HS-5 (cell line): ENCODE measurements at places on chromosomes 7 and 10.
A peak's percentile ranks its signal among the peaks of the same experiment; 100 is the strongest.

GRCh38 chr10:121293110-121293509, 305.1 kb downstream of the FGFR2 start:
- no peak for DNase-seq

GRCh38 chr10:70232155-70232858, 922 bp downstream of the PPA1 start:
- DNase-seq, result no peak

- DNase-seq, result no peak
Observed at GRCh38 chr10:32005050-32005449, 51.2 kb downstream of the KIF5B start.

GRCh38 chr10:8054244-8054493, 319 bp upstream of the GATA3 start:
- no peak for DNase-seq

DNA sequence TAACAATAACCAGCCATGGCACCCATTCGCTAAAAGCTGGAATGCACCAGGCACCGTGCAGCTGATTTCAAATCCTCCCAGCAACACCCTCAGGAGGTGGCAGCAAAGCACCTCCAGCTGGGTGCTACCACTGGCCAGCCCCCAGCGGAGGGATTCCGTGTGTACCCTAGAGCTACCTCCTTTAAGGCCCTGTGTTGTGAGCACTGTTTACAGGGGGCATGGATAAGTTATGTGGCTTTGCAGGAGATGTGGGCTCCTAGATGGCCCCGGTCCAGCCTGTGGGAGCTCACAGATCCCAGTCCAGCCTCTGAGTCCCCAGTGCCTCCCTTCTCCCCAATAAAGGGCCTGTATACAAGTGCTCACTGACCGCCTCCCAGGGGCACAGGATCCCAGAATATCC, 27.1 kb downstream of the TNRC18 start:
- DNase-seq, result no peak

DNA sequence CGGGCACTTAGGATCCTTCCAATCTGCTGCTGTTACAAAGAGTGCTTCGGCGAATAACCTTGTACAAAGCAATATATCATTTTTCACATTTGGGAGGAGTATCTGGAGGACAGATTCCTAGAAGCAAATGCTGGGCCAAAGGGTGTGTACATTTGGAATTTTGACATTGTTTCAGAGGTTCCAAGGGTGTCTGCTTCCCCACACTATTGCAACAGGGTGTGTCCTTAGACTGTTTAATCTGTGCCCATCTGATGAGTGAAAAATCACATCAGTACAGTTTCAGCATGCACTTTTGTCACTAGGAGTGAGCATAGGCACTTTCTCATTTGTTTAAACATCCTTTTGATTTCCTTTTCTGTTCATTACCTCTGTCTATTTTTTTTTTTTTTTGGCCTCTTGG, 8.6 kb upstream of the ELFN1 start:
- DNase-seq, result no peak

DNA sequence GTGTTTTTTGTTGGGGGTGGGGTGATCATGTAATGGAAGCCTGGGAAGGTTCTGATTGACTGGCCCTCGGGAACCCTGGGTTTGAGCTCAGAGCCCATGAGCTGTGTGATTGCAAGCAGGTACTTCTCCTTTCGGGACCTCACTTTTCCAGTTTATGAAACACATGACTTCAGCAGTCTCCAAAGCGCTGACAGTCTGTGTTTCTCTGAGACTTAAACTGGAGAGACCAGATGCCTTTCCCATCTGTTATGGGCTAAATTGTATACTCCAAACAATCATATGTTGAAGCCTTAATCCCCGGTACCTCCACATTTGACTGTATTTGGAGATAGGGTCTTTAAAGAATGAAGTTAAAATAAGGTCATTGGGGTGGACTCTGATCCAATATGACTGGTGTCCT, 493.6 kb downstream of the GALNT17 start:
- no peak for DNase-seq

DNA sequence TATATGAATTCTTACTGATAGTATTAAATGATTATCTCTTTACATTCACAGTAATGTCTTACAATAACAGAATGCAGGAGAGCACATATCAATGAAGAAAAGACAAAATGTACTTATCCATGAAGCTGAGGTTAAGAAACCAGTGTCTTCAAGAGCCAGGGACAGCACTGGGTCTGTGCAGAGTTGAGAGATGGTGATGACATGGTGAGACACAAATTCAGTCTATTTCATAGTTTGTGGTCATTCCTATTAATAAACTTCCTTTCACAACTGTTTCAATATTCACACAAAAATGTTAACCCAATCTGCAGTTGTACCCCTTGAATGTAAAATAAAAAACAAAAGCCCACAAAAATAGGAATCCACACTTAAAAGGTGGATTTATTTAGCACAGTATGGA, 5.3 kb upstream of the MAGI2 start:
- no peak for DNase-seq

DNA sequence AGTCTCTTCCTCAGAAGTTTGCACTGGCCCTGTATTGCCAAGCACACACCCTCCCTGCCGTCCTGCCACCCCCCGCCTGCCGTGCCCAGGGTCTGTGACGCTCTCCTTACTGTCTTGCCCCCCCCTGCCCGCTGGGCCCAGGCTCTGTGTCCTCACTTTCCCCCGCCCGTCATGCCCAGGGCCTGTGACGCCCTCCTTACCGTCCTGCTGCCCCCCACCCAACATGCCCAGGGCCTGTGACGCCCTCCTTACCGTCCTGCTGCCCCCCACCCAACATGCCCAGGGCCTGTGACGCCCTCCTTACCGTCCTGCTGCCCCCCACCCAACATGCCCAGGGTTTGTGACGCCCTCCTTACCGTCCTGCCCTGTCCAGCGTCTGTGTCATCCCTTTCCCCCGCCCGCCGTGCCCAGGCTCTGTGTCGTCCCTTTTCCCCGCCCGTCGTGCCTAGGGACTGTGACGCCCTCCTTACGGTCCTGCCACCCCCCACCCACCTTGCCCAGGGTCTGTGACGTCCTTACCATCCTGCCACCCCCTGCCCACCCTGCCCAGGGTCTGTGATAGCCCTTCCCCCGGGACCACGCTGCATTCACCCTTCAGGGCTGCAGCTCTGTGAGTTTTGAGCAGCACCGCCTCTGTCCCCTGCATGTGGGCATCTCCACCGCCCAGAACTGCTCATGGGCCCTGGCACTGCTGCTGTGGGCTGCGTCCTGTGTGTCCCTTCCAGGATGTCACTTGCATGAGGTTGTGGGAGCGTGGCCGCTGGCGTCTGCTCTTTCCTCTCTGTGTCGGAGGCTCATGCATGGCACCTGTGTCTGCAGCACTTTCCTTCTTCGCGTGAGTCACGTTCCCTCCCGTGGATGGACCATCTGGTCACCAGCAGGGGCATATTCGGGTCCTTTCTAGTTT, 19.3 kb upstream of the PRKAR1B start:
- no peak for DNase-seq

DNA sequence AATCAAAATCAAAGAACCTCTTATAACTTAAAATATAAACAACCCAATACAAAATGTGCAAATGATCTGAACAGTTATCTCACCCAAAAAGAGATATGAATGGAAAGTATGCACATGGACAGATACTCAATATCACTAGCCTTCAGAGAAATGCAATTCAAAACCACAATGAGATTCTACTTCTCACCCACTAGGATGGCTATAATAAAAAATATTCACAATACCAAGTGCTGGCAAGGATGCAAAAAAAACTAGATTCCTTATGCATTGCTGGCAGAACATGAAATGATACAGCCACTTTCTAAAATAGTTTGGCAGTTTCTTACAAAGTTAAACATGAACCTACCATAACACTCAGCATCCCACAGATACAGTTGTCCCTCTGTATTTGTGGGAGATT, 130.1 kb upstream of the LRRN3 start:
- DNase-seq, result no peak

DNA sequence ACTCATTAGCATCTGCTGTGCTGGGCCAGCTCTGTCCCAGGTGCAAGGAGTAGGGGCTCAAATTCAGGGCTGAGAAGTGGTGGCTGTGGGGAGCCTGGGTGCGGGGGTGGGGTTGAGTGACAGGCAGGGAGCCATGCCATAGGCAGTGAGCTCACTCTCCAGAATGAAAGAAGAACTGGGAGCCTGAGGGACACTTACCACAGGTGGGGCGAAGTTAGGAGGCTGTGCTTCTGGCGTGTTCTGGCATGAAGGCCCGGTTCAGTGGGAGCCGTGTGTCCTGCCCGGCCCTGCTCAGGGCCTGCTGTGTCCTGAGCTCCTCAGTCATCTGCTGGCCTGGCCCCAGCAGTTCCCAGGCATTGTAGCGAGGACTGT, 62.5 kb downstream of the MKI67 start:
- no peak for DNase-seq

DNA sequence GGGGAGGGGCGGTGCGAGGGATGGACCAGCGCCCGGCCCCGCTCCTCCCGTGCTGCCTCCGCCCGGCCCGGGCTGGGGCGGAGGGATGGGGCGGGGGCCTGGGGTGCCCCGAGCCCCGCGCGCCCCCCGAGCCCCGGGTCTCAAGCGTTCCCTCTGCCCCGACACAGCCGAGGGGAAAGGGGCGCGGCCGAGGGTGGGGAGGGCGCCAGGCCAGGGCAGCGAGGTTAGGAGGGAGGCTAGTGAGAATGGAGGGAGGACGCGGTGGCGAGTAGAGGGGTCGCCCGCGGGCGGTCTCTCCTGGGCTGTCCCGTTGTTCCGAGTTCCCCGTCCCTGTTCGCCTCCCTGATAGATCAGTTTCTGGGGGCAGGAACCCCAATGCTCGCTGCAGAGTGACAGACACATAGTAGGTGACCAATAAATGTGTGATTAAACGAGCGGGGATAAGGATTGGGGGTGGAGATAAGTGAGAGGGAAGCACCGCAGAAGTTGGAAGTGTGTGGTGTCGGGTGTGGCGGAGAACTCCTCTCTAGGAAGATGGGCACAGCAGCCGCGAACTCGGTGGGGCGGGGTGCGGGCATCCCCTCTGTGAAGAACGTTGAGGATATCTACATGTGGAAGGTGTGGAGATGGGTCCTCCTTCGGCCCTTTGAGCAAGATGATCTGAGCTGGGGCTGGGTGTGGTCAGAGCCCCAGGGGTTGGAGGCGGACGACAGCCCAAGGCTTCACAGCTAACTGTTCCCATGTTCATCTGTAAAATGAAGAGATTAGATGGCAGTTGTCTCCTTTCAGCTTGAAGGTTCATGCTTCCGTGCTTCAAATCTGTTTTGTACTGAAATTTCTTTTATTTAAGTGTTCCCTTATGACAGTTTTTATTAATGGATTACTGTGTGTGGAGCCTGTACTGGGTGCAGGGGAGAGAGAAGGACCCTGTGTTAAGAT, 580 bp downstream of the ZNF775 start:
- no peak for DNase-seq

GRCh38 chr10:127468632-127469031, 80.5 kb upstream of the NPS start:
- DNase-seq, result no peak

DNA sequence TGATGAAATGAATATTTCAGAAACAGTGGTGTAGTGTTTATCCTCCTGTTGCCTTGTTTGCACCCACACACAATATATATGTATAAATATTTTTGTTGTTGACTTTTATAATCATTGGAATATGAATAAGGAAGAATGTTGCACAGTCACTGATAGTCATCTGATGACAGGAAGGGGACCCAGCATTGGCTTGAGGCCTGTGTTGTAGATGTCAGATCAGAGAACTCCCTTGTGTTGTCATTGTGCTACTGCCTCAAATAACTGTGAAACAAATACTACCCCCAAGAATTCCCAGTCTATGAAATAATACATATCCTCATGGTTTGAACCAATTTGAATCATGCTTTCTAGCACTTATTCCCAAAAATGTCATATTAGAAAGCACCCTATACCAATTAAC, 84.0 kb downstream of the NRG3 start:
- DNase-seq, result no peak

DNA sequence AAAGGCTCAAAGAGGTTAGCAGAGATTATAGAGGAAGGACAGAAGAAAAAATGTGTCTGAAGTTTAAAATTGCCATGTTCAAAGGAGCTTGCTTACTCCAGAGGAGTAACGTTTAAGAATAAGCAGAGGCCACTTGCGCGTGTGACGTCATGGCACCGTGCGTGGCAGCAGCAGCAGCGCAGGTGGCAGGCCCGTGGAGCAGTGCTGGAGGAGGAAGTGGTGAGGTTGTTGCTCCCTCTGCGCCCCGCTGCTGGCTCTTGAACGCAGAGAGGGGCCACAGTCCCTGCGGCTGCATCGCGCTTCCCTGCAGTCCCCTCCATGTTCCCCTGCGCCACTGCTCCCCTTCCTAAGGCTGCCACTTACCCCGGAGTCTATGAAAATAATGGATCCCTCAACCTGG, 37.5 kb downstream of the GDI2 start:
- DNase-seq, result no peak

GRCh38 chr7:43756368-43757072, 2.0 kb upstream of the BLVRA start:
- peak; percentile 68 for DNase-seq

DNA sequence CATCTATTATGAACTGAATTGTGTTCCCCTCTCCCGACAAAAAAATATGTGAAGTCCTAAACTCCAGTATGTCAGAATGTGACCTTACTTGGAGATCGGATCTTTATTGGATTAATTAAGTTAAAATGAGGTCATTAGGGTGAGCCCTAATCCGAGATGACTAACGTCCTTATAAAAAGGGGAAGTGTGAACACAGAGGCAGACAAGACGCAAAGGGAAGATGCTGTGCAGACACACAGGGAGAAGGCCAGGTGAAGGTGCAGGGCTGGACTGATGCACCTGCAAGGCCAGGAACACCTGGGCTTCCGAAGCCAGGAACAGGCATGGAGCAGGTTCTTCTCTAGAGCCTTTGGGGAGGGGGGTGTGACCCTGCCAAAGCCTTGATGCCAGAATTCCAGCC, 187.8 kb downstream of the PARD3 start:
- DNase-seq, result no peak

DNA sequence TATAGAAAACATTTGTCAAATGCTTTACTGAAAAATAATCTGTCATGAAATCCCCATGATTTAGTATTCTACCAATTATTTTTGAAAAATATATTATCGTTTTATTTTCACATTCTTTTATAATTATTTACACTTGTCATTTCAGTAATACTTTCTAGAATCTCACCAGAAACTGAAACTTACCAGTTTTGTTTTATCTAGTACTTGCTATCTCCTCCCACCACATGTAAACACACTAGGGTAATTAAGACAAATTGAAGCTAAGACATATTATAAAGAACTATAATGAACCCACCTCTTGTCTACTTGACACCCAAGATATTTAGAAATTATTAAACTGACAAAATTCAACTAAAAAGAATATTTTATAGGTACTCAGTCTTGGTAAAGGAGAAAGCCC, 51.5 kb upstream of the GRM3 start:
- no peak for DNase-seq

DNA sequence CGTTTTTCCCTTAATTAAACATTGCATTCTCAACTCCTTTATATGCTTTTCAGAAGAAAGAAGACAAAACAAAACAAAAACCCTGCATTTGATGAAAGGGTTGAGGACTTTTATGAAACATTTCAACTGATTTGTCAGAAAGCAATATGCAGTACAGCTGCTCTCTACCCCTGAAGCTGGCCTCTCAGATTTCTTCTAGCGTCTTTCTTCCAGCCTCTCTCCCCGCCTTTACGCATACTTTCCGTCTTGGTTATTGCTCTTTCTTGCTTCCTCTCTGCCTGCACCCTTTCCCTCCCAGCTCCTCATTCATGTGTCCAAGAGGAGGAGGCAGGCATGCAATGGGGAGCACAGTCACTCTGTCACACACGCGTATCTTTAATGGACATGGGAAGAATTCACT, 91.0 kb upstream of the COL1A2 start:
- DNase-seq, result no peak
